ENCODE measurements at places on chromosomes 1 and 21.

- DNase-seq, result no peak
- no peak overlapping the region for H3K27ac ChIP-seq
- H3K4me1 ChIP-seq, result peaks cover 4% of the 10 kb centered on the region
- peaks cover 16% of the 10 kb centered on the region for H3K27me3 ChIP-seq
Observed at GRCh38 chr1:114231301-114231700, 77.6 kb upstream of the SYT6 start.

DNA sequence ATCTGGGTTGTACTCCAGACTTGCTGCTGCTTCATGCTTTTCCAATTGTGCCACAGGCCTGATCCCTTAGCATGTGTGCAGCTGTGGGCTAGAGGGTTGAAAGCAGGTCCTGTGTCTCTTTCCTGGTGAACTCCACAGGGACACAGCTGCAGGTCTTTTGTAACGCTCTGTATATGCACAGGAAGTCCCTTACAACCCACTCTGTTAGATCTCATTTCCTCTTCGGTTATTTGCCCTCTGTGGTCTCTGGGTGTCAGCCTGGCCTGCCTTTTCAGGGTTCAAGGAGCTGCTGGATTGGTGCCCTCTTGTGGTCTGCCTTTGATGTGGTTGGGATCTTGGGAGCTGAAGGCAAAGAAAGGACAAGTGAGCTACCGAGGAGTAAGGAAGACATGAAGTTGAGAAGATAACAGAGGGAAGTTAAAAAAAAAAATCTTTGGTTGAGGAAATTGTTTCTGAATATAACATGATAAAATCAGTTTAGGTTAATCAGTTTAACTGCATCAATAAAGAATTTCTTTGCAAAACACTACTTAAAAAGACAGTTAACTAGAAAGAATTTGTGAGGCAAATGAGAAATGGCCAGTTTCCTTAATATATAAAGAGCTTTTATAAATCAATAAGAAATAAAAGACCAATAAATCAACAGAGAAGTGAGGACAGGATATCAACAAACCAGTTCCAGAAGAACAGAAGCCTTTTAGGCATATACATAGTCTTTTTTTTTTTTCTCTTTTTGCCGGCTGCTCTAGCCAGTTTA lies 44.1 kb downstream of the UCK2 start:
- peak overlapping the region; percentile 95 for H3K27ac ChIP-seq
- H3K4me3 ChIP-seq, result no peak overlapping the region
- no peaks in the 10 kb centered on the region for H3K27me3 ChIP-seq
- peak; percentile 17 for DNase-seq
- H3K4me1 ChIP-seq, result peaks cover 29% of the 10 kb centered on the region
- no peaks in the 10 kb centered on the region for H3K36me3 ChIP-seq

- peaks cover 18% of the 10 kb centered on the region for H3K4me1 ChIP-seq
- no peak for DNase-seq
- H3K27me3 ChIP-seq, result peaks cover 75% of the 10 kb centered on the region
- no peaks in the 10 kb centered on the region for H3K36me3 ChIP-seq
Observed at GRCh38 chr1:24322470-24323177, 3.5 kb downstream of the GRHL3 start.

DNA sequence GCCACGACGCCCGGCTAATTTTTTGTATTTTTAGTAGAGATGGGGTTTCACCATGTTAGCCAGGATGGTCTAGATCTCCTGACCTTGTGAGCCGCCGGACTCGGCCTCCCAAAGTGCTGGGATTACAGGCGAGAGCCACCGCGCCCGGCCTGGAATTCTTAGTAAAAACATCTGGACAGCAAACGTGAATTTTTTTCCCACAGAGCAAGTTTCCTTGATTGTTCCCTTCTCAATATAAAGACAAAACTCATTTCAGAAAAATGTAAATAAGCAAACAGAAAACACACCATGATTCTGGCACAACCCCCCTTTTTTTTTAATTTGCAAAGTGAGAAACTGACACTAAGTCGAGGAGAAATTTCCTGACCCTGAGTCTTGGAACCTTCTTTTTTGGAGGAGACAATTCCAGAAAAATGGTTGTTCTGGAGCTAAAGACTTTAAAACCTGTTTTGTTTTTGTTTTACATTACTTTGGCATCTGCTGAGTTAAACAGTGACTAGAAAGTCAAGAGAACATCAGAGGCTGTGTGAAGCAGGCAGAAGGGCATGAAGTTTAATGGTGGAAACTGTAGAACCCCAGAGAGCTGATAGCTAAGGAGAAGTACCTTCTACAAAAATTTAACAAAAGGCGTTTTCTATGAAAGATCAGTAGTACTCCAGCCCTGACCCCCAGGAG lies 10.3 kb upstream of the HMGCS2 start:
- no peak for DNase-seq
- H3K4me3 ChIP-seq, result no peak overlapping the region
- H3K27ac ChIP-seq, result no peak overlapping the region
- peaks cover 9% of the 10 kb centered on the region for H3K27me3 ChIP-seq
- H3K4me1 ChIP-seq, result no peaks in the 10 kb centered on the region

DNA sequence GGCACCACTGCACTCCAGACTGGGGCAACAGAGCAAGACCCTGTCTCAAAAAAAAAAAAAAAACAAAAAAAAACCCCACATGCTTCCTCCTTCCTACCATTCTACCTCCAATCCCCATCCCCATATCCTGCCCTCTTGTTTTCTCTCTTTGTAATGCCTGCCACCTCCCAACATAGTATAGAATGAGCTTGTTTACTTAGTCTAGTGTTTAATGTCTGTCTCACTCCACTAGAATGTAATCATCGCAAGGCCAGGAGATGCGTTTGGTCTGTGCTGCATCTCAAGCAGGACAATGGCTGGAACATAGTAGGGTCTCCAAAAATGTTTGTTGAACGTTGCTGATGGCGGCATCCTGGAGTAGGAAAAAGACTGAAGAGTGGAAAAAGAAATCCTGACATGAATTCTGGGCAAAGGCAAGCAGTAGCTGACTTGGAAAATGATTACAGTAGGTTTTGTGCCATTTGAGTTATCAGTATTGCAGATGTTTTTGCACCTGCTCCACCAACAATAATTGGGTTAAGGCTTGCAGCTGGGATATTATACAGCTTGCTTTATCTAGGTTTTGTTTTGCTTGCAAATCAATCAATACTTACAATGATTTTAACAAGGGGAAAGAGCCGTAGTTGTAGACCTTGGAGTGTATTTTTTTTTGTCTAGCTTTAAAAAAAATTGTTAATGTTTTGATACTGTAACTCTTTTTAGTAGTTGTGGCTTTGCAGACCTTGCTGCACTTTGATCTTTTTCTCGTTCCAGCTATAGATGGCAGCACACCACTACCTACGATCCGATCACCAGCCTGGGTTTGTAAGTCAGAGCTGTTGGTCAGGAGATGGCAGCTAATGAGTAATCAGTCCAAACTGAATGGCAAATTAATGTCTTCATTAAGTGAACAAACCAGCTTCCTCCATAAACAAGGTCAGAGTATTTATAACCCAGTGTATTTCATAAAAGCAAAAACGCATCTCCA lies 62.4 kb downstream of the BACH1 start:
- H3K36me3 ChIP-seq, result peaks cover 26% of the 10 kb centered on the region
- H3K4me3 ChIP-seq, result no peak overlapping the region
- H3K4me1 ChIP-seq, result peaks cover 11% of the 10 kb centered on the region

- DNase-seq, result no peak
- H3K4me1 ChIP-seq, result no peaks in the 10 kb centered on the region
- no peak overlapping the region for H3K27ac ChIP-seq
- H3K36me3 ChIP-seq, result no peaks in the 10 kb centered on the region
- H3K27me3 ChIP-seq, result no peaks in the 10 kb centered on the region
Observed at GRCh38 chr1:239061770-239062169, 324.6 kb upstream of the CHRM3 start.

- peaks cover 38% of the 10 kb centered on the region for H3K4me1 ChIP-seq
- H3K27me3 ChIP-seq, result no peaks in the 10 kb centered on the region
- peak overlapping the region; percentile 92 for H3K27ac ChIP-seq
- DNase-seq, result peak; percentile 41
- no peaks in the 10 kb centered on the region for H3K36me3 ChIP-seq
- H3K4me3 ChIP-seq, result no peak overlapping the region
Observed at GRCh38 chr21:29233611-29234540, 64.8 kb upstream of the BACH1 start.

- no peak for DNase-seq
- no peaks in the 10 kb centered on the region for H3K36me3 ChIP-seq
- no peak overlapping the region for H3K27ac ChIP-seq
- no peaks in the 10 kb centered on the region for H3K4me1 ChIP-seq
- no peak overlapping the region for H3K4me3 ChIP-seq
Observed at GRCh38 chr1:87918398-87918797, 589.7 kb downstream of the LMO4 start.

DNA sequence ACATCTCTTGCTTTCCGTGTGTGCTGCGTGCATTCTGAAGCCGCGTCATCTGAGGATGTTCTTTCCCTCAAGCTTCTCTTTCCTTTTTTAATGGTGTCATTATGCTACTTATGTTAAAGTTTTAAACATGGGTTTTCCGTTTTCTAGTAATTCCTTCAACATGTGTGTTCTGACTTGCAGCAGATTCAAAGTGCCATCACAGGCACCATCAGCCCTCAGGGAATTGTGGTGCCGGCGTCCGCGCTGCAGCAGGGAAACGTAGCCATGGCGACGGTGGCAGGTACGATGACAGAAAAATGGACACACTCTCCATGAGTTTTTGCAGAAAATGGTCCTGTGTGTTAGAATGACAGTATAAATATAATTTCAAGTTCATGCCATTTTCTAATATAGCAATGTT lies 42.4 kb downstream of the PKNOX1 start:
- H3K36me3 ChIP-seq, result peaks cover 13% of the 10 kb centered on the region
- peak overlapping the region; percentile 81 for H3K27ac ChIP-seq
- H3K27me3 ChIP-seq, result no peaks in the 10 kb centered on the region
- DNase-seq, result no peak
- H3K4me1 ChIP-seq, result peaks cover 23% of the 10 kb centered on the region

DNA sequence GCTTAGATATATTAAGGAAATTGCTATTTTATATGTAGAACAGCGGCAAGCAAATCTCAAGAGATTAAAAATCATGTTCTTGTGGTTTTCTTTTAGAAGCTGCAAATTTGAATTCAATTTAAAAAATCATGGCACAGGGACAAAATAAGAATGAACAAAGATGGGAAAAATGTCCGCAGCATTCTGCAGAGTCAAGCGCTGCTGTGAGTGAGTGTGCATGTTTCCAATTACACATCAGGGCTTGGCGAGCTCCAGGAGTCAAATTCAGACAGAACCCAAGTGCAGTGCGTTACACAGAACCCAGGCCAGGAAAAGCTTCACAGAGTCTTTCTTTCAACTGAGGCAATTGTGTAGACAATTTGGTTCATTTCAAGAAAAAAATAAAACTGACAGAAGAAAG lies 33.3 kb upstream of the ERG start:
- H3K27me3 ChIP-seq, result no peaks in the 10 kb centered on the region
- no peaks in the 10 kb centered on the region for H3K4me1 ChIP-seq
- H3K4me3 ChIP-seq, result no peak overlapping the region
- DNase-seq, result no peak
- no peaks in the 10 kb centered on the region for H3K36me3 ChIP-seq

GRCh38 chr1:73781251-73781650 lies 416.7 kb downstream of the LRRIQ3 start:
- H3K4me1 ChIP-seq, result no peaks in the 10 kb centered on the region
- no peak for DNase-seq
- no peak overlapping the region for H3K4me3 ChIP-seq

GRCh38 chr1:205494115-205494514 lies 10.4 kb upstream of the CDK18 start:
- H3K27me3 ChIP-seq, result peaks cover 71% of the 10 kb centered on the region
- no peak overlapping the region for H3K4me3 ChIP-seq
- no peaks in the 10 kb centered on the region for H3K36me3 ChIP-seq
- DNase-seq, result no peak

GRCh38 chr1:216175714-216176113 lies 247.5 kb downstream of the USH2A start:
- H3K4me1 ChIP-seq, result no peaks in the 10 kb centered on the region
- H3K27ac ChIP-seq, result no peak overlapping the region
- DNase-seq, result no peak
- H3K36me3 ChIP-seq, result no peaks in the 10 kb centered on the region

Measured in naive B cell (primary cell).